ENCODE measurements at places on chromosomes 3 and 15.

GRCh38 chr3:126337980-126338651 lies 19.1 kb downstream of the KLF15 start:
- no peak for DNase-seq

DNA sequence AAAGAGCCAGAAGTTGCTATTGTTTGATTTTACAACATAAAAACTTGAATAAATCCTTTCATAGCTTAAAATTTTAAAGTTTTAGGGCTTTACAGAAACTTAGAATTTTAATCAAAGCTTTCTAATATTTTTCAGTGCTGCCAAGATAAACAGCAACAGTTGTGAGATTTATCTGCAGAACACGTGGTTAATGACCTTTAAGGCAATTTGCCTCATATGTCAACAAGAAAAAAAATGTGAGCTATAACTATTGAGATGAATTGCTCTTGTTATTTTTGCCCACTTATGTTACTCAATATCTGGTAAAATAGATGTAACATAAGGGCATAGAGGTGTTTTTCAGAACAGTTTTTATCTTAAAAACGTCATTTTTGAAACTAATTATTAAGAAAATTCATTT lies 96.7 kb upstream of the NECTIN3 start:
- no peak for DNase-seq

DNA sequence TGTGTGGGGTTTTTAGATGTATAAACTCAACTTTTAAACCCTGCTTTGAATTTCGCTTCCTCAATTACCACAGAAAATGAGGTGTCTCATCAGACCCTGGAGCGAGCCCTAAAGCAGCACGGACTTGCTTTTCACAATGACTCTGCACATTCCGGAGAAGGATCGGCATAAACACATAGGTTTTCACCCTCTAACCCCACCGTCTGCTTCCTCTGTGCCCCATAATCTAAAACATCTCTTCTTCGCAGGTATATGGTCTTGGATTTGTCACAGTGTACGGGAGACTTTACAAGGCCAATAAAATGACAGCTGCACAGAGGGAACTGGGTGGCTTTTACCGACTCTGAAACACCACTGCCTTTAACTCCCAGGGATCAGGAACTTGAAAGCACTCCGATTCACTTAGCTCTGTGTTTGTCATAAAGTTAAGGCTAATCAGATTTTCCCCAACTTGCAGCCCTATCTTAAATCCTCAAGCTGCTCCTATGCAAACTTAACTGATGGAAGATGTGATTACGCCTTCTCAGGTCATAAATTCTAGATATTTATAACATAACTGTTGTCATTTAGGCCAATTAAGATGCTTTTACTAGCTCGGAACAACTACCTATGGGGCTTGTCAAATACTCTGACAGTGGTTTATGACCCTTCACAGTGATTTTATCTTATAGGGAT lies 133.4 kb upstream of the WNT5A start:
- DNase-seq: no peak

- DNase-seq: no peak
These were observed 157.4 kb upstream of the P2RY1 start for GRCh38 chr3:152677491-152677890.

DNA sequence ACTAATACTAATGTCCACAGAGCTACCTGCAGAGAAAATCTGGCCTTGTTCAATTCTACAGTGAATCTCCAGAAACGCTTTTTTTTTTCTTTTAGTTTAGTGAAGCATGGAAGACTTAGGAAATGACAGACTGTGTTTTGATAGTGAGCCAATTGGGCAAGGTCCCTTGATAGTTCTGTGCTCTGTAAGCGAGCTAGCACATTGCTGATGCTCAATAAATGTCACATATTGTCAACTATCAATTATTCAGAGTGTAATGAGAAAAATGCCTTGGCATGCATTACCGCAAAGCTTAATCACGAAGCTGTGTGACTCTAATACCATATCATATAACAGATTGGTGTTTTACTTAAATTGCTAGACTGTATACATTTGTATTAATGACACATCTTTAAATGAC lies 5.2 kb upstream of the C3orf85 start:
- no peak for DNase-seq

DNA sequence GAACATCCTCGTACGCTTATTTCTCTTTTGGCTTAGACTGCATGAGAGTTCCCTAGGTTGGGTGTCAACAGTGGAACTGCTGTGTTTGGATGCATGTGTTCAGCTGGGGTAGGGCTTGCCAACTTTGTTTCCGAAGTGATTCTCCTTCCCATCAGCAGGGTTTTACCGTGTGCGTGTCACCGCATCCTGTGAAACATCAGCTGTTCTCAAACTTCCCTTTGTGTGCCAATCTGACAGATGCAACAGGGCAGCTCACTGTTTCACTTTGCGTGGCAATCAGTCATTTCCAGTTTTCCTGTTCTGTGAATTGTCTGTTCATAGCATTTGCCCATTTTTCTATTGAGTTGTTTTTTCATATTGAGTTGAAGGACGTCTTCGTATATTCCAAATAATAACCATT lies 218.8 kb downstream of the VPS13C start:
- no peak for DNase-seq

DNA sequence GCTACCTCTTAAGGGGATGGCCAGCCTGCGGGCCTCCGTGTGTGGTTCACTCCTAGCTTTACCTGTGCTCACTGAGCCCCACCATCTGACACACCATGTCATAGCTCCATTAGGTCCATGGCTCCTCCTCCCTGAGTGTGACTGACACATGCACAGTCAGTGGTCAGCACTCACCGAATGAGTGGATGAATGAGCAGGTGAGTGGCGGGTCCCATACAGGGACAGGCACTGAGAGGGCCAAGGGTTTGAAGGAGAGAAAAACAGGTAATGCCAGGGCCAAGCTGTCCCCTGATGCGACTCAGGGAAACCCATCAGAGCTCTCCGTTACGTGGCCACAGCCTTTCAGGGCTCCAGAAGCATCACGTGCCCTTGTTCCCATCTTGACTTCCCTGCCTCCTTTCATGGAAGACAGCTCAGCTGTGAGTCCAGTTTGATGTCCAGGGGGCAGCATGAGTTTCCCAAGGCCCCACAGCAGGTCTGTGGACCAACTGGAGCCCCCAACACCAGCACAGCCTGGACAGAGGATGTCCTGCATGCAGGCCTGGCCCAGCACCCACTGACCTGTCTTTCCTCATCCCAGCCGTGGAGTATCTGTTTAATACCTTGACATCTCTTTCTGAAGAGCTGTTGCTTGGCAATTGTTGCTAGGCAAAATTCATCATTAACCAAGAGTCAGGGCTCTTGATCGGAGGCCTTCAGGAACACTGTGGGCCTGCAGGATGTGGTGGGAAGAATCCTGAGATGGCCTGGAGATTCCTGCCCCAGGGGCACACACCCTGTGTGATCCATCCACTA lies 84.4 kb downstream of the PLXNA1 start:
- DNase-seq: no peak

GRCh38 chr3:161199926-161200325 lies 21.2 kb upstream of the NMD3 start:
- no peak for DNase-seq

DNA sequence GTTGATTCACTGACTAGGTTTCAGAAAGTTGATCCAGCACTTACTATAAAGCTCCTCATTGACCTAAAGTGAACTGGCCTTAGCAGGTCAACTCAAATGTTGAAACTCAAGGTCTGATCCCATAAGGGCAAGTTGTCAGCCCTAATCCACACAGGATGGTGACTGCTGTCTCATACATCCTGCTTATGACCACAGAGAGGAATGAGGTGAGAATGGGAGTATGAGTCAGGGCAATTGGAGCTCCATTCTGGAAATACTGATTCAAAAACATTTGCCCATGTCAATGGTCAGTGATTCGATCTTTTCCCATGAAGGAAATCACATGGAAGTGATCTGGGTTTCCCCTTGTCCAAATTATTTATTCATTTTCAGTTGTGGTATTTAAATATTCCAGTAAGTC lies 78.7 kb downstream of the ZNF385D start:
- DNase-seq: no peak

GRCh38 chr15:28943611-28944230 lies 57.9 kb downstream of the APBA2 start:
- DNase-seq: no peak

DNA sequence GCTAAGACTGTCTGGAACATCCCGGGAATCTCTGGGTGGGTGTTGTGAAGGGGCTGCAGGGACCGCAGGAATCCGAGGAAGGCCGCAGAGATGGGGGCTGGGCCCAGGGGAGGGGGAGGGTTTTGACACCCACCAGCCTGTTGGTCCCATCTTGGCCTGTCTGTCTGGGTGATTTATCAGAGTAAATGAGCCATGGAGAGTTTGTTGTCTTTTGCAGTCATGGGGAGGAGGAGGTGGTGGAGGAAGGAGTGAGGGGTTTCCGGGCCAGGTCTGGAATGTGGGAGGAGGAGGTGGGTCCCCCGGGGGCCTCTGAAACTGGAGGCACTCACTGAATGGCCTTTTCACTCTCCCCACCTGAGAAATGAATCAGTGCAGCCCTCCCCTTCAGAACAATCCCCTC lies 11.5 kb downstream of the SEMA3F start:
- DNase-seq: no peak

GRCh38 chr3:149647812-149648211 lies 10.0 kb downstream of the WWTR1 start:
- no peak for DNase-seq

GRCh38 chr3:116190095-116190494 lies 255.2 kb downstream of the LSAMP start:
- DNase-seq: no peak

DNA sequence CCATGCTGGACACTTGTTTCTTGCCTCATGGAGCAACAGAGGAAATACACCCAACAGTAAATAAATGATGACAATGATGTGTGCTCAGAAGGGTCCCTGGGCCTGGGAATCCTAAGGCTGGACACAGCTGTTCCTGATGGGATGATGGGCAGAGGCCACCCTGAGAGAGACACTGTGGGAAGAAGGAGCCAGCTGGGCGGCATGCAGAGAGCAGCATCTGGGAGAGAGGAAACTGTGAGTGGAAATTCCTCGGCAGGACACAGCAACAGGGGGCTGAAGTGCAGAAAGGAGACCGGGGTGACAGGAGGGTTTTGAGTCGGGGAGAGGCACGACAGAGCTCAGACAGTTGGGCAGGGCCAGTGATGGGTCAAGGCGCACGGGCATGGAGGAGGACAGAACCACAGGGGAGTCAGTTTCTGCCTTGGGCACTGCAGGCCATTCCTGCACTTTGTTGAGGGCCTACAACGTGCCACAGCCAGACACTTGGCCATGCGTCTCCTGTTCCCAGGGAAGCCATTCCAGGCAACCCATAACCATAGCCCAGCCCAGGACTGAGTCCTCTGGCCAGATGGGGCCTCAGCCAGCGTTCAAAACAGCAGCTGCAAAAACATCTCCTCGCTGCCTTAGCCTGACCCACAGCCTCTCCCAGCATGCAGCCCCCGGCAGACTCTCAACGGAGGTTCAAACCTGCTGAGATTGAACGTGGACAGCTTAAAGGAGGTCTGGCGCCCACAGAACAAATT lies 36.7 kb upstream of the SLC6A1 start:
- no peak for DNase-seq

DNA sequence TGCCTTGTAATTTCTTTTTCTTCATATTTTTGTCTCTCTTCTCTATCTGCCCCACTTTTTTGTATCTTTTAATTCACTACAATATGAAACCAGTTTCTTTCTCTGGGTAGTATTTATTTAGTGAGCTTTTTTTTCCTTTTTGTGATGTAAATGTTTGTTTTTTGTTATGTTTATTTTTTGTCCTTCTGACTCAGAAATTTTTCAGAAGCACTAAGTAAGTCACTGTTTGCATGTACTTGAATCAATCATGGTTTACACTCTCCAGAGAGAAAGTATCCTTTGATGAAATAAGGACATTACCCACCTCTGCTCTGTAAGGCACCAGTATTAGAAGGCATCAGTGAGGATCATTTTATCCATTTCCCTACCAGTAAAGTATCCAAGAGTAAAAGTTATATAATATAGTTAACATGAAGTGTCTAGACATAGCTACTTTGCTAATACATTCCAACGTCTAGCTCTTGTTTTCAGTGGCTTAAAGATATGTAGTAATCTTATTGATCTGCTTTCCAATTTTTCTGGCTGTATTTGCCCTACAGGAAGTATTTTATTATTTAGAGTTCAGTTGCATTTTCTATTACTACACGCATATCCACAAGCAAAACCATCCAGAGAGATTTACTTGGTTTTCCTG lies 25.4 kb downstream of the FILIP1L start:
- DNase-seq: no peak

DNA sequence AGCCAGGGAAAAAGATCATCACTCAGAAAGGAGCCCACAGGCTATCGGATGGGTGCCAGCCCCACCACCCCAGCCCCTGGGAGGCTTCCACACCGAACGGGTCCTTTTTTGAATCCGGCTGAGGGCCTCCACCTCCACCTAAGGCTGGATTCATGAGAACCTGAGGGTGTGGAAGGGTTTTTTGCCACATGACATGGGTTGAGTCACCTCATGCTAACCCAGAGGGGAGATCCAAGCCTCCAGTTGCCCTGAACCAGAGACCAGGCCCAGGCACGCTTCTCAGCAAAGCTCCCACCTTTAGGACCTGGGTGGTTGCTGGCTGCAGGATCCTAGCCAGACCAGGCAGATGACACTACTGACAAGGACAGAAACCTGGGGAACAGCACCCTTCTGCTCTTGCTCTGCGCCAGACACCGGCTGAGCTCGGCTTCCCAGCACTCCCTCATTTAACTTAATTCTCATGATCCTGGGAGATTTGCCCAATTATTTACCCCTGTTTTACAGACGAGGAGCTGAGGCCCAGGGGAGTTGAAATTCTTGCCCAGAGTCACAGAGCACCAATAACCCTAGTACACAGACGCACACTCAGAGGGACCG lies 25.6 kb downstream of the DUSP7 start:
- DNase-seq: no peak

DNA sequence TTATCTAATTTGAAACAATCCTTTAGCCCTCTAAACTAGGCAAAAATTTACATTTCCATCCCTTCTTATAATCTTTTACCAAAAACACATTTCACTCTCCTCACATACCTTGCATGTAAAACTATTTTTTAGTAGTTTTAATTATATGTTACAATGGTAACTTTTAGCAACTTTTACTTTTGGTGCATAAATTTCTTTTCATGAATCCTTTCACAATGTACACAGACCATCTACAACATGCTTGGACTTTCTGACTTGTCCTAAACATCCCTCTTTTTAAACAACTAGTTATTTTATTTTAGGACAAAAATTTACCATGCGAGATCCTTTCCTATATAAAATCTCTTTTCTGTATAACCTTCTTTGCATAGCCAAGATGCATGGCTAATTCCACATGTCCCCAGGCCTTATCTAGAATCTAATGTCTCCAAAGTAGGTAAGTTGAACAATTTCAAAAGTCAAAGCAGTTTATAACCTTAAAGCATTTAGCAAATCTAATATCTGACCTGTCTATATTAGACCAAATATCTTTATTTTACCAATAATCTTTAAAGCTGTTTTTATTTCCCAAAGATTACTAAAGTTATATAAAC lies 14.4 kb upstream of the ALDH1L1 start:
- peak; percentile 68 for DNase-seq

All from neural progenitor cell (in vitro differentiated cells).